Stomach (tissue), 19 donors: ENCODE measurements at places on chromosomes 13 and 19. TPM values are rescaled to one million over a fixed set of nuclear protein-coding genes. Genes with fewer than 3 reads are reported as not detected.

Gene IFNL4
- total RNA-seq, result not detected

DNA sequence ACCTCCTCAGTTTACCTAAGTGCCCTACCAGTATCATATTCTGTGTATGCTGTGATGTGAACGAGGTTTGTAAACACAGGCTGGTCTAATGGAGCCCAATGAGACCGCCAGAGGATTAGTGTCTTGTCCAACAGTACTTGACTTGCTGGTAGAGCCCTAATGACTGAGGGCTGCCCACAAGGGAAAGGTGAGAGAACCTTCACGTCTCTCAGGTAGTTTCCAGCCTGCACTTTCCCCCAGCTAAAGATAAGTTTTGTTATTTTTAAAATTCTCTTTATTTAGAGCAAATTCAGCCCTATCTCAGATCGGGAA is 498 bp upstream of the RBM26 start:
- peaks cover 58% of the 10 kb centered on the region for H3K4me1 ChIP-seq
- no peaks in the 10 kb centered on the region for H3K27me3 ChIP-seq
- H3K4me3 ChIP-seq, result peak overlapping the region; percentile 100
- H3K27ac ChIP-seq, result peak overlapping the region; percentile 97
- DNase-seq, result no peak

- H3K27ac ChIP-seq, result no peak overlapping the region
- no peaks in the 10 kb centered on the region for H3K27me3 ChIP-seq
- H3K4me1 ChIP-seq, result no peaks in the 10 kb centered on the region
- no peaks in the 10 kb centered on the region for H3K36me3 ChIP-seq
Measured at GRCh38 chr13:102197193-102197592, 204.7 kb downstream of the FGF14 start.

- H3K36me3 ChIP-seq, result no peaks in the 10 kb centered on the region
- H3K4me1 ChIP-seq, result no peaks in the 10 kb centered on the region
- H3K27ac ChIP-seq, result no peak overlapping the region
- H3K4me3 ChIP-seq, result no peak overlapping the region
Measured at GRCh38 chr13:28872427-28873176, 52.5 kb downstream of the MTUS2 start.

Gene ZNF724
- total RNA-seq, result 10.7 TPM

Gene SLC25A41
- total RNA-seq, result not detected

Gene NKPD1
- total RNA-seq, result not detected

Gene IGSF23
- 0.73 TPM for total RNA-seq

GRCh38 chr13:48808683-48809082 is 155.0 kb downstream of the CYSLTR2 start:
- no peaks in the 10 kb centered on the region for H3K36me3 ChIP-seq
- H3K4me1 ChIP-seq, result no peaks in the 10 kb centered on the region
- H3K27me3 ChIP-seq, result no peaks in the 10 kb centered on the region

Gene RDH8
- total RNA-seq, result not detected

GRCh38 chr13:47188802-47189201 is 291.9 kb upstream of the HTR2A start:
- H3K27ac ChIP-seq, result no peak overlapping the region
- H3K4me3 ChIP-seq, result no peak overlapping the region
- no peak for DNase-seq

Gene SLC1A5
- total RNA-seq, result 27.4 TPM

DNA sequence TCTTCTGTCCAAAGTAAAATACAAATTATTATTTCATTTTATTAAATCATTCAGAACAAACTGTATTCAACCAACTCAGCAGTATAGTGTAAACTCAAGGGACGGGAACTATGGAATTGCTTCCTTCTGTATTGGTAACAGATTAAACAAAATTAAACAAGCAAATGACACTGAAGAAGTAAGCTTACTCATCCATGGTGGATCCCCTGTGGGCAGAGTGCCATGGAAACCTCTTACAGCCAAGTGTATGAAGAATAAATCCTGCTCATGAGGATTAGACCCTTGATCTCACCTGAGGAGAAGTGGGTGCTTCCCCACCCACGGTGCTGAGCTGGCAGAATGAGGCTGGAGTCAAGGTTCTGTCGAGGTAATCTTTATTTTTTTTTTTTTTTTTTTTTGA is 18.0 kb upstream of the RFXAP start:
- no peak overlapping the region for H3K27ac ChIP-seq
- no peaks in the 10 kb centered on the region for H3K27me3 ChIP-seq
- no peaks in the 10 kb centered on the region for H3K4me1 ChIP-seq
- H3K4me3 ChIP-seq, result no peak overlapping the region
- DNase-seq, result no peak
- H3K36me3 ChIP-seq, result no peaks in the 10 kb centered on the region

Gene CKM
- 4.1 TPM for total RNA-seq

DNA sequence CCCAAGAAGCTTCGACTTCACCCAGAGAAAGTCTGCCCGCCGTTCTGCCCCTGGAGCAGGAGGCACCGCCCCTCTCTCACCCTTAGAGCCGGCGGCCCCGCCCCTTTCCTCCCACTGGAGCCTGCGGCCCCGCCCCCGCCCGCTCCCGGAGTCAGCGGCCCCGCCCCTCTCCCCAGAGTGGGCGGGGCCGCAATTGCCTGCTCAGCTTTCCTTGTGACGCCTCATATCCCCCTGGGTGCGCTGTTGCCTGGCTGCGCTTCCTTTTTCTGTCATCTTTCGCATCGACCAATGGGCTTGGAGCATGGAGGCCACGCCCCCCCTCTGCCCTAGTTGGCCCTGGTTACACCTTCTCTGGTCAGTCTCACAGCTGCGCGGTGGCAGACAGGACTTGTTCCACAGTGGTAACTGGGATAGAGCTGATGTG is 38.2 kb upstream of the ZNF492 start:
- H3K4me1 ChIP-seq, result no peaks in the 10 kb centered on the region
- H3K36me3 ChIP-seq, result no peaks in the 10 kb centered on the region
- no peak overlapping the region for H3K4me3 ChIP-seq
- H3K27me3 ChIP-seq, result peaks cover 16% of the 10 kb centered on the region
- DNase-seq, result no peak

DNA sequence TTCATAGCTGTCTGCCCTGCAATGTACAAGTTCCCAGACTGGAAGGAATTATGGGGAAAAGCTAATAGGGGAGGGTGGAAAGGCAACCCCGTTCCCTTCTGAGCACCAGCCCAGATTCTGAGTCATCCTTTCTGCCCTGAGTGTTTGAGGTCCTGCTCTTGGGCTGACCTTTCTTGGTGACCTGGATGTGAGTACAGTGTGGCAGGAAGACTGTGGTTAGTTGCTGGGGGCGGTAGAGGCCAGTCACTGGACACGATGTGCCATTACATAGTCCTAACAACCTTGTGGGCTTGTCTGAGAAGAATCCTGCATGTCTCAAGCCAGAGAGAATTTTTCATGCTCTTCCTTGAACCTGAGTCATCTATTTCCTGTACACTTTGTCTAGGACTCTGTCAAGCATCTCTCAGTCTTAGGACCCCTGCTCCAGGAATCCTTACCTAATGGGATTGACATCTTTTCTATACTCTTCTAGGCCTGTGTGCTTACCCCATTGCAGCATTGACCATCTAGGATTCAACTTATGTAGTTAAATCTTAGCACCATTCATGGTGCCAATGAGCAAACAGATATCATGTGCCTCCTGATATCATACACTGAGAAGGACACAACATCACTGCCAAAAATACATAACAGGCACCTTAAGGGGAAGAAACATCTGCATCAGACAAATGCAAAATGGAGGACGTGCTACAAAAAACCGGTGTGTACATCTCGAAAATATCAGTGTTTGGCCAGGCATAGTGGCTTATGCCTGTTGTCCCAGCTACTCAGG is 8.1 kb upstream of the ANGPTL4 start:
- H3K4me1 ChIP-seq, result peaks cover 42% of the 10 kb centered on the region
- no peak overlapping the region for H3K4me3 ChIP-seq

- H3K36me3 ChIP-seq, result no peaks in the 10 kb centered on the region
- no peak overlapping the region for H3K4me3 ChIP-seq
- DNase-seq, result no peak
- H3K27ac ChIP-seq, result no peak overlapping the region
- H3K4me1 ChIP-seq, result no peaks in the 10 kb centered on the region
Measured at GRCh38 chr13:64579331-64579730, 2650.8 kb downstream of the PCDH9 start.

GRCh38 chr19:3465552-3465951 is 14.8 kb downstream of the SMIM24 start:
- peaks cover 42% of the 10 kb centered on the region for H3K36me3 ChIP-seq
- peak overlapping the region; percentile 70 for H3K27ac ChIP-seq
- H3K27me3 ChIP-seq, result no peaks in the 10 kb centered on the region
